Thoracic aorta (tissue), 2 donors: ENCODE measurements at places on chromosomes 12 and 14. TPM values are rescaled to one million over a fixed set of nuclear protein-coding genes. Genes with fewer than 3 reads are reported as not detected.

The CD163L1 gene
- 2.5 TPM for total RNA-seq

The TIMM9 gene
- 87.1 TPM for total RNA-seq

The LIN52 gene
- 8.7 TPM for total RNA-seq

The PLA2G1B gene
- total RNA-seq = not detected

The NANOG gene
- total RNA-seq = 0.27 TPM

The HOXC12 gene
- total RNA-seq = not detected

The CISTR gene
- total RNA-seq = not detected

The TAS2R10 gene
- total RNA-seq = 4.6 TPM

The NAP1L1 gene
- total RNA-seq = 316 TPM

The GPR84 gene
- 0.95 TPM for total RNA-seq

The PLBD2 gene
- total RNA-seq = 54.1 TPM

The NEMP1 gene
- total RNA-seq = 6.6 TPM

The PROX2 gene
- total RNA-seq = not detected

The MYH6 gene
- total RNA-seq = not detected

The APOLD1 gene
- 38.4 TPM for total RNA-seq

The PTCSC3 gene
- total RNA-seq = not detected

The TMEM52B gene
- 2.8 TPM for total RNA-seq

The RGS6 gene
- total RNA-seq = 4.7 TPM

The PRB3 gene
- not detected for total RNA-seq

The NRIP2 gene
- total RNA-seq = 4.9 TPM
